Activated effector memory CD4-positive, alpha-beta T cell treated with Interleukin-2 at 50 U/mL for 16 hours (primary cell): ENCODE measurements at places on chromosomes 5 and 9.

GRCh38 chr5:104736073-104736472, 1173.5 kb upstream of the NUDT12 start:
- no peak for DNase-seq

DNA sequence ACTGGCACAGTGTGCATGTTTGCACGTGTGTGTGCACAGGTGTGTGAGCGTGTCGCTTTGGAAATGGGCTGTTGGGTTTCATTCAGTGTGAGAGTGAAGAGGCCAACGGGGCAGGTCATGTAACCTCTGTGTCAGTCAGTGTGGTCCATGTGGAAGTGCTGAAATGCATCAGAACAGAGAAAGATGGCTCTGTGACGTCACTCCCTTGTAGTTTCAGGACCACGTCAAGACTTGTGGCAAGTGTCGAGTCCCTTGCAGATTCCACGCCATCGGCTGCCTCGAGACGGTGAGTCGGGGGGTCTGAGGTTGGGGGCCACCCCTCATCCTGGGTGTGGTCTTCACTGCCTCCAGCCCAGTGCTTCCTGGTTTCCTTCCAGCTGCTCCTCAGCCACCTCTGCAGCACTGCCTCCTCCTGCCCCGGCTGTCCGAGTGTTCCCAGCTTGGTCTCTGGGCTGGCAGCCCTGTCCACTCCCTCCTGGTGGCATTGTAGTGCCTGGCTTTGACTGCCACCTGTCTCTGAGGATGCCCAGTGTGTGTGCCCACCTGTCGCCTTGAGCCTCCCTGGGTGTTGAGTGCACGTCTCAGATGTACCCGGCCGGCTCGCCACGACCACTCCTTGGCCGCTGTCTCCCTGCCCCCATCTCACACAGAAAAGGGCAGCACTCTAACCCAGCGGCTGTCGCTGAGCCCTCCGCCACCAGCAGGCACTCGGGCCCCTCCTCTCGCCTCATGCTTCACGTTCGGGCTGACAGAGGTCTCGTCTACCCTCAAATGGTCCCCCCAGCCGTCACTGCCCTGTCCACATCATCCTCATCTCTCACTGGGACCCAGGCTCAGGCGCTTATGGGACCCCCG, 28.0 kb downstream of the FBXW5 start:
- DNase-seq = no peak

DNA sequence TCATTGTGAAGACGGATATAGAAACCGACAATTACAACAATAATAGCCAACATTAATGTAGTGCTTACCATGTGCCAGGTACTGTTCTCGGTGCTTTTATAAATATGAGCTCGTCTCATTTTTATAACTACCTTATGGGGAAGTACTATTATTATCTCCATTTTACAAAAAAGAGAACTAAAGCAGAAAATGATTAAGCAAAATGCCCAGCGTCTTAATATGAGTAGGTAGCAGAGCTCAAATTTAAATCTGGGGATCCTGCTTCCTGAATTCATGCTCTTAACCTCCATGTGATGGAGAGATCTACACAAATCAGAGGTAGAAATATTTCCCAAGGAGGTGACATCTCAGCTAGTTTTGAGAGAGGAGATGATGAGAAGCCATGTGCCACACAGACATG, 256.9 kb downstream of the TRIM32 start:
- no peak for DNase-seq

DNA sequence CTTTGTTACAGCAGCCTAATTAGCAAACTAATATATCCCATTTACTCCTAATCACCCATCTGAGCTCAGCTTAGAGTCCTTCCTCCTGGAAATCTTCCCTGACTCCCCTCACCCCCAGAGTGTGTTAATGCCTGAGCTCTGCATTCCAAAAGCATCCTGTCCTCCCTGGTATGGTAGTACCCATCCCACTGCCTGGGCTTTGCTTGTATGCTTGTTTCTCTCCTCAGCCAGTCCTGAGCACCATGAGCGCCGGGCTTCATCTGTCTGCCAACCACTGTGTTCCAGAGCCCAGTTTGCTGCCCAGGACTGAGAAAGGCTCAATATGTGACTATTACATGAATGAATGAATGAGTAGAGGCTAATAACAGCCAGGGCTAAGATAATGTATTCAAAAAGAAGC, 272.4 kb downstream of the CDK5RAP2 start:
- no peak for DNase-seq

DNA sequence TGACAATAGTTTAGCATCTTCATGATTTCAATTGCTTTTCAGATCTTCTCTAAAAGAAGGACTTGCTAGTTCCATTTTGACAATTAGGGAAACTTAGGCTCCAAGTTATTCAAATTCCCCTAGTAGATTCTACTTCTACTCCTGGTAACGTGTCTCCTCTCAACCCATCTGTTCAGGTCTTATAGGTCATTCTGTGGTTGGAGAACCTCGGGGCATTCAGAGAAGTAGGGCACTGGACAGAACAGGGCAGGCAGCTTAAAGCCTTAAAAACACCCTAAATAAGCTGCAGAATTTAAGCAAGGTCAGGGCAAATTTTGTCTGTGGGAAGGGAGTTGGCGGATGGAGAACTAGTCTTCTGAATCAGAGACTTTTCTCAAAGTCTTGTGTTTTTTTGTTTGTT, 132.4 kb downstream of the TMEM174 start:
- no peak for DNase-seq

GRCh38 chr9:123562844-123563346, 206.9 kb downstream of the CRB2 start:
- DNase-seq = no peak

- no peak for DNase-seq
Observed at GRCh38 chr5:149940077-149940574, 4.5 kb downstream of the PDE6A start.

DNA sequence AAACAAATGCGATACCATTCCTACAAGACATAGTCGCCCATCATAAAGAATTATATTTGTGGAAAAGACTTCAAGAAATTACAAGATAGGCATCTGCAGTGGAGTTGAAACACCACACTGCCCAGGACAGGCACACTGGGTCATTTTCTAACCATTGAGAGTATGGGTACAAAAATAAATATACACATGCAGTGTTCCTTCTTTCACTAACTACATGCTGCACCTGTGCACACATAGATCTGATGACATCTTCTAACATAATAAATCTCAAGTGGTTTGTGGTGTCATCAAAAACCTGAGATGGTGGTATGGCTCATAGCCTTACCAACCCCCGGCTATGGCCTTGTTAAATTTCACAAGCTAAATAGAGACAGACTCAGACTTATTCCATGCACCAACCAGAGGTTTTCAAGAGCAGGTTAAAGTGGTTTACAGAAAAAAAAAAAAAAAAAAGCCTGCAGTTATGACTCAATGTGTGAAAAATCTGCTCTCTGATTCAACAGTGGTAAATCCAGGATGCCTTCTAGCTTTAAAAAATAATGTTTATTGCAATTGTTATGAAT, 12.4 kb upstream of the NFIB start:
- no peak for DNase-seq

GRCh38 chr5:159135896-159136531, 36.3 kb upstream of the EBF1 start:
- no peak for DNase-seq

DNA sequence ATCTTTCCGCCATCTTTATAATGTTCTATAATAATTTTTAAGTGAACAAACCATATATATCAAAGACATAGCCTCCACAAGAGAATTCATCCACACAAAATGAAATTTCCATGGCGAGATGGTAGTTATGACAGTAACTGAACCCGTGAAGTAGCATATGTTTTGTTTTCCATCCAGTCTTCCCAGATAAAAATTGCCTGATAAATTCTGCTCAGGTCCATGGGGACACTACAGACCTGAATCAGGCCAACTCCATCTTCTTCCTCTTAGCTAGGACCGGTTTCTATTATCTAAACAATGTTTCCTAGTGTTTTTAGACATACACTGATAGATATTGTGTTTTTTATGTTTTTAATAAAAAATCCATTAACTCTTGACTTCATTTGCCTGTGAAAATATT, 235.7 kb downstream of the PLK2 start:
- no peak for DNase-seq

DNA sequence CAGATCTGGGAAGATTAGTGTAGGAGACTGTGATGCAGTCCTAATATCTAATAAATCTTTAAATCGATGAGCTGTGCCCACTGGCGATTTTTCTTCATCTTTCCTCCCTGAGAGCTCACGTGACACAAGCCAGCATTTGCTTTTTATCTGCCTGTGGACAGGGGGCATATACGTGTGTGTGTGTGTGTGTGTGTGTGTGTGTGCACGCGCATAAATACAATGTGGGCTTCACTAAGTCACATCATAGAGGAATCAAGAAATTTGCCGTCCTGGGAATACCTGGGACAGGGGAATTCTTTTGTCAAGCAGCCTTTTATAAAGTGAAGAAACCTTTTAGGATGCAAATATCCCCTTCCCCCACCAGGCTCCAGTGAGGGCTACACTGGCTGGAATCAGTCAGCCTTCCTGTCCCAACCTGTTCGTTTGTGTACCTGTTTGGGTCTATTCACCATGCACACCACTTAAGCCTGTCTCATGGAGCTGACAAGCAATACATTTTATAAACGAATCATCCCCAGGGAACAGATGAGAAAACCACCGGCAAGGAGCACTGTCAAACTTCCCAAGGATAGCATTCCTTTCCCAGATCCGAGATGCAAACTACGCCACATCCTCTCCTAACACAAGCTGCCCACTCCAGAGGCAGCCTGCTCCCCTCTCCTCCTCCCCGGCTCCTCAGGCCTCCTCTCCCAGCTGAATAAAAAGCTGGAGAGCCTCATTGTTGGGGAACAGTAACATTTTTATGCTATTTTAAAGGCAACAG, 2.7 kb downstream of the EPB41L4B start:
- no peak for DNase-seq

DNA sequence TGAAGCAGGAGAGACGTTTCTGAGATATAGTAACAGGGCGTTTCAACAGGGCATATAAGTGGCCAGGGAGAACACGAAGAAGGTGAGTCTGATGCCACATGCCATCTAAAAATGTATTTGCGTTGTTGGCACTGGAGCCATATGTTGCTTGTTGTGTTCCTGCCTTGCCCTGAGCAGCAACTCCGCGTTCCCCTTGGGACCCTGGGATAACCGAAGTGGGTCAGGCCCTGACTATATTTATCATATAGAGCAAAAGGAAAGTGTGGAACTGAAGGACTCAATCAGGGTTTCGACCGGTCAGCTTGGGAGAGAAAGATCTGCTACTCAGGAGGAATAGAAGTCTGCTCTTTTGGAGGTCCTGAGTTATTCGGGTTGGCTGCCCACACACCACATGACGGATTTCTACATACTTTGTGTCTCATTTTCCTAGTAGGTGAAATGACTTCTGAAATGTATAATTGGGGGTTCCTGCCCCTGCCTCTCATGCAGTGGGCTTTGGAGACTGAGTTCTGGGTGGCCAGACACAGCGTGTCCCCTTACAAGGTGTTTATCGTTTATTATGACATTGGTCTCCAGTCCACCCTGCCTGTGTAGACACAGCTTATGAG, 3.0 kb downstream of the STC2 start:
- no peak for DNase-seq

GRCh38 chr9:92638621-92639101, 31.3 kb downstream of the IPPK start:
- DNase-seq = no peak

DNA sequence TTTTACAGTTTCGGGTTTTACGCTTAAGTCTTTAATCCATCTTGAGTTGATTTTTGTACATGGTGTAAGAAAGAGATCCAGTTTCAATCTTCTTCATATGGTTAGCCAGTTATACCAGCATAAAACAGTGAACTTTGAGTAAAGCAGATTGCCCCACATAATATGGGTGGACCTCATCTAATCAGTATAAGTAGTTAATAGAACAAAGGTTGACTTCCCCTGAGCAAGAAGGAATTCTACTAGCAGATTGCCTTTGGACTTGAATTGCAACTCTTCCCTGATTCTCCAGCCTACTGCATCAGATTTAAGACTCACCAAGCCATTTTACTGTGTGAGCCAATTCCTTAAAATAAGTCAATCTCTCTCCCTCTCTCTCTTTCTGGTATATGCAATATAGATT, 173.2 kb downstream of the SNCAIP start:
- DNase-seq = no peak

DNA sequence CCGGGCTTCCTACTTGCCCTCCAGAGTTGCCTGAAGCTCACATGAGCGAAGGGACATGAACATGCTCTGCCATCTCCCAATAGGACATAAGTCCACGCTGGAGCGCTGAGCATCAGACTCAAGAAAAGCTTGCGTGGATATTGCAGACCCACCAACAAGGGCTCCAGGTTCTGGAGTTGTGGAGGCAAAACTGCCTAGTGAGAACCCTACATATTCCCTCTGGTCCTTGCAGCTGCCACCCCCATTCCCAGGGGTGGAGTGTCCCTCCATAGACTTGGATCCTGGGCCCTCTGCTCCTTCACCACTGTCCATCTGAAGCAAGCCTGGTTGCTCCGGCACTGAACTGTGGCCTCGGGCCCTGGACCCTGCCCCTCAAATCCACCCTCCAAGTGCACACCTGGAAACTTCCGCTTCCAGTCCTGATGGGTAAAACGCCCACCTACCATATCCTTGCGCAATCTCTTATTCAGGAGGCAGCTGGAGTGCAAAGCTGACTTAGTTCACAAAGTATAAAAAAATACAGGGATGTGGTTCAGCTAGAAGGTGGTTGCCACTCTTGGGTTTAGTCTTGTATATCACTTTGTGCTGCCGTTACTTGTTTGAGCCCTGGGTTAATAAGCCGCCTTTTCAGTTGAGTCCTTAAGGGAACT, 28.0 kb downstream of the HRH2 start:
- no peak for DNase-seq

- DNase-seq = no peak
Observed at GRCh38 chr5:141883892-141884318, 5.7 kb upstream of the PCDH1 start.

DNA sequence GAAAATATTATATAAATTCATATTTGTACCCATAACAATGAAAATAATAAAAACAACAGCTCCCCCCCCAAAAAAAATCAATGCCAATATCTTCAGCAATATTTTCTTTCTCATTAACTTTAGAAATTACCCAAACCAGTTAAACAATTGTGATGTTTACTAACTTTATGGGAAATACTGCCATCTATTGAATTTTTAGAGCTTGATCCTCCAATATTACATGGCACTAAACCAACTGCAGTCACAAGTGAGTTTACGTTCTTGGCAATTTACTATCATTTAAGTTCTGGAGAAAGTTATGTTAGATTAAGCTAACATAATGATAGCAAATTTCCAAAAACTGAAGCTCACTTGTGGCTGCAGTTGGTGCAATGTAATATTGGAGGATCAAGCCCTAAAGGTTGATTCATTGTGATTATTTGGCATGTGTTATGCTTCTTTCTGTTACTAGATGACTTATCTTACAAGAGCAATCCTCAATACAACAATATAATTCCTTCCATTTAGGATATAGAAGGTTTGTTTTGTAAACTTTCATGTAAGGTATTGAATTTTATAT, 379.5 kb downstream of the CDH18 start:
- DNase-seq = no peak
